NCI-H1417 treated with DMSO at 0.1 percent for 48 hours (cell line): ENCODE measurements at places on chromosomes 3 and 15.

GRCh38 chr15:68154923-68155559 lies 50.1 kb downstream of the CALML4 start:
- peak; percentile 29 for DNase-seq

GRCh38 chr3:26428992-26429391 lies 193.6 kb upstream of the LRRC3B start:
- DNase-seq = no peak

DNA sequence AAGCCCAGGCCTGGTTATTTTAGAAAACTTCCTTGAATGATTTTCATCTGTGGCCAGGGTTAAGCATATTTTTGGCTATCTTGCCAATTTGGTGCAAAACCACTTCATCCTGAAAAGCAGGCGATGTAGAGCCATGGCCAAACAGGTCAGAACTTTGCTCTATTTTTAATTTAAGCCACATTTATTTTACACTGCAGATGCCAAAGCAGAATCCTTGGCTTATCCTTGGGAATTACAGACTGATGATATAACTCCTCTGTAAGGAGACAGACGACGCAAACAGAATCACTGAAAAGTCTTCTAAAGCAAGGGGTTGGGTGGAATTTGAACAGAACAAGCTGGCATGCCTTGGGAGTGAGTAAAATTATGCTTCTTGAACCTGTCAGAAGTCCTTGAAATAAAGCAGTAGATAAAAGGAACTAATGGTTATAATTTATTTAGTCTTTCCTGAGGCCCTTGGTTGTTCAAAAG lies 121.9 kb downstream of the CHST2 start:
- no peak for DNase-seq

- no peak for DNase-seq
These were observed 375 bp upstream of the MYZAP start for GRCh38 chr15:57591237-57591821.

DNA sequence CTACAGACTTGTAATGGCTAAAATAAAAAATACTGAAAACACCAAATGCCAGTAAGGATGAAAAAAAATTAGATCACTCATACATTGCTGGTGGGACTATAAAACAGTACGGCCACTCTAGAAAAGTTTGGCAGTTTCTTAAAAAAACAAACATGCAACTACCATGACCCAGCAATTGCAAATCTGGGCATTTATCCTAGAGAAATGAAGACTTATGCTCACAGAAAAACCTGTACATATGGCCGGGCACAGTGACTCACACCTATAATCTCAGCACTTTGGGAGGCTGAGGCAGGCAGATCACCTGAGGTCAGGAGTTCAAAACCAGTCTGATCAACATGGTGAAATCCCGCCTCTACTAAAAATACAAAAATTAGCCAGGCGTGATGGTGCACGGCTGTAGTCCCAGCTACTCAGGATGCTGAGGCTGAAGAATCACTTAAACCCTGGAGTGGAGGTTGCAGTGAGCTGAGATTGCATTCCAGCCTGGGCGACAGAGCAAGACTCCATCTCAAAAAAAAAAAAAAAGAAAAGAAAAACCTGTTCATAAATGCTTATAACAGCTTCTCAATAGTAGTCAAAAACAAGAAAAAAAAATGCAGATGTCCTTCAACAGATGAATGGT lies 5.6 kb downstream of the TP53BP1 start:
- DNase-seq = no peak

DNA sequence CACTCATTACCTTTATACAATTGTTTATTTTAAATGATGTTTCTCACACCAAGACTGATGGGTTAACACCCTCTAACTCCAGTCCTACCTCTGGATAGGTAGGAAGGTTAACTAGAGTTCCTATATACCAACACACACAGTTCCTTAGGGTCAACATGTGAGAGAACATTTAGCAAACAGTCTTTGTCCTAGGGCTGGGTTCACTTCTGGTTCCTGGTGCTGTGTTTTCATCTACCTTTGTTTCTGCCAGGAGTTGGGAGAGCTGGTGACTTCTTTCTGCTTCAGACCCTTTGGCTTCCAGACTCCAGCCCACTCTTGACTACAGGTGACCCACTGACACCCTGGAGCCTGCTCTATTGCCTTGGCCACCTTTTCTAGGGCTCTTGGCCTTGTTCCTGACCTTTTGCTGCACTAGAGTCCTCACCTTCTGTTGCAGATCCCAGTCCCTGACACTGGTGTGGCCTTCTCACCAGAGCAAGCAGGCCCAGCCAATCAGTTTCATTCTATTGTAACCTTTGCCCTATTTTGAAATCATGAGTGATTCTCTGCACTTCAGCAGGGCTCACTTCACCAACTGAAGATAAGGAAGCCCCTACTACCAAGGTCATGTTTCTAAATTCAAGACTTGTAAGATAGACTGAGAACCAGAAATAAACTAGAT lies 50.0 kb upstream of the SECISBP2L start:
- no peak for DNase-seq

GRCh38 chr15:71278989-71279756 lies 163.9 kb downstream of the THSD4 start:
- peak; percentile 32 for DNase-seq

GRCh38 chr3:52792961-52793695 lies 1.5 kb upstream of the ITIH3 start:
- no peak for DNase-seq

DNA sequence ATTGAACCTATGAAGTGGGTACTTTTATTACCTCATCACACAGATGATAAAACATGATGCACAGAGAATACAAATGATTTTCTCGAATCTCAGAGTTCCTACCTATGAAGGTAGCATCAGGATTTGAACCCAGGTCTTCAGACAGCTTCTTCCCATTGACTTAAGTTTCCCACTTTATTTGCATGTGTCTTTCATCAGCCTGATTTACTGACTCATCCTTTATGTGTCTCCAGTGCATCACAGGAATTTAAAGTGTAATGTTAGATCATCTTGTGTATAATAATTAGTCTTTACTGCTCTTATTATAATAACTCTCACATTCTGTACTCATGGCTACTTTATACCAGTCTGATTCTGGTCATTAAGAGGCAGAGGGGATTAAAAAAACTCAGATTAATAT lies 449.4 kb upstream of the SUCLG2 start:
- no peak for DNase-seq

DNA sequence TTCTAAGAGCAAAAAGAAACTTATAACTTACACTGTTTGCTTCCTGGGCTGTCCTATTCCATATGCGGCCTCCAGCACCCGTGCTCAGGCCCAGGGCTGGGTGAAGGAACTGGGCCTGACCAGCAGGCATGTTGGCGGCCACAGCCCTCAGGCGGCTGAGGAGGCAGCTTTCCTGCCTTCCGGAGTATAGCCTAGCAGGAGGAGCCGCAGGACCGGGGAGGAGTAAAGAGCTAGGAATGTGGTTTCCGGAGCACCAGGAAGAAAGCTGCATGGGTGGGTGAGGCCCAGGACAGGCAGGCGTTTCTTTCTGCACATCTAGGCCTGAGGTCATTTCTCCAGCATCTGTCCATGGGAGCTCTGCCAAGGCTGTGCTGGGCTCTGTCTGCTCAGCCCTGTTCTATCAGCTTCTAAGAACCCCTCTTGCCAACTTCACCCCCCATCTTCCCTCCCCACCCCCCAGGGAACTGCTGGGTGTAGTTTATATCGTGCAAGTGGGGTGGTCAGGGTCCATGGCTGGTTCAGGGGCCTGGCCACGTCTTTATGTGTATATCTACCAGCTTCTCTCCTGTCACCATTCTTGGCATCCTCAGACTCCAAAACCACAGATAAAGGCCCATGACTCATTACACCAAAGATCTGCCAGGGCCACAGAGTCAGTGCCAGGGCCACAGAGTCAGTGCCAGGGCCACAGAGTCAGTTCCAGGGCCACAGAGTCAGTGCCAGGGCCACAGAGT lies 7.8 kb upstream of the KIF7 start:
- DNase-seq = no peak

- no peak for DNase-seq
These were observed 22.1 kb upstream of the TJP1 start for GRCh38 chr15:29844290-29844903.

- DNase-seq = no peak
These were observed 84.4 kb downstream of the BDH1 start for GRCh38 chr3:197471221-197472010.

DNA sequence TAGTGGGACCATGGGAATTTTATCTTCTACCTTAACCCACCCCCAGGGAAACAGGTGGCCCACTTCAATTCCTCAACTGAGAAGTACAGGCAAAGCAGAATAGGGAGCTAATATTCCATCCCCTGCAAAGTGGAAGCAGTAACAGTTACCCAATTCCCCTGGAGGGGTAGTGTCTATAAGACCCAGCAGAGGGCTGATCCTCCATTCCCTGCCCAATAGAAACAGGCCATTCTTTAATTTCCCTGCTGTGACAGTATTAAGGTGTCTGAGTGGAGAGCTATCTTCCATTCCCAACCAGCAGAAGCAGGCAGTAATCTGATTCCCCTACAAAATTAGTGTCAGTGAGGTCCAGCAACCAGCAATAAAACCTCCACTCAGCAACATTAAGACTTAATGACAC lies 219.8 kb downstream of the ULK4 start:
- no peak for DNase-seq

GRCh38 chr3:128991355-128991895 lies 2.5 kb downstream of the CFAP92 start:
- DNase-seq = no peak

DNA sequence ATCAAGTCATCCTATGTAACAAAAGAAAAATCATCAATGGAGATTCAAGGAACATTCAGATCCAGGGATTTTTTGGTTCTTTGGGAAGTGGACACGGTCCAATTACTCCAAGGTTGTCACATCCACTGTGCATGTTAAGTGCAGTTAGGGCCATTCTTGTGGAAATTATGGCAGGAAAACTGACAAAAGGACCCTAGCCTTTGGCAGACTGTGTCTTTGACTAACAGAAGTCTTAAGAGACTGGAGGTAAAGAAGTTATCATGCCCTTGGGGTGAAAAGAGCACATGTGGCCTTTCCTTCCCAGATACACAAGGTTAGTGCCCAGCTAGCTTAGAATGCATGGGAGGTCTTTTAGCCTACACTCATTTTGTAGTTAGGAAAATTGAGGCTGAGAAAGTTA lies 74.9 kb downstream of the MB21D2 start:
- no peak for DNase-seq

- no peak for DNase-seq
These were observed 12.4 kb downstream of the THRB start for GRCh38 chr3:24482096-24482705.

DNA sequence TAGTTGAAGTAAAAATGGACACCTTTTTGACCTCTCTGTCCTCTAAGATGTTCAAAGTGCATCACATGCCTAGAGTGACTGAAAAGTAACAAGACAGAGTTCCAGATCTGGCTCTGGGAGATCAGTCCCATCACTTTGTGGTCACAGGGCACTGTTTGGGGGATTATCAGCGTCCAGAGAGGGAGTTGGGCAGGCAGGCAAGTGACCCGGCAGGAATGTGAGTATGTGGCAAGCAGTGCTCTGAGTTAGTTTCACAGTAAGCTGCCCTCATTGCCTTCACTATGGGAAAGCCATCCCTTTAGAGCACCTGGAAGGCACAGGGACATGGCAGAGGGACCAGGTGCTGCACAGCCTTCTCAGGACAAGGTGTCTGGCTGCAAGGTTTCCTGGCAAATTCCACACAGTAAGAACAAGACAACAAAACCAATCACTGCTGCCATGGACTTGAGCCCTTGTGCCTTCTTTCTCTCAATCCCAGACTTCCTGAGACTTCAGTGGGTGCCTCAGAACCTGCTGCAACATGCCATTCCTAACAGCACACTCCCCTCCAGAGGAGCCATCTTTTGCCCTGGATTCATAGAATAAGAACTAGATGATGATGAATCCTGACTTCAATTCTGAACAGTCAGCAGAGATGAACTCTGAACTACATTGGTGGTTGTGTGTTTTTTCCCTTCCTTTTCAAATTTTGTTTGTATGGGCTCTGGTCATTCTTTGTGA lies 55.2 kb downstream of the TIPARP start:
- DNase-seq = no peak

GRCh38 chr3:82353306-82354171 lies 592.1 kb upstream of the GBE1 start:
- DNase-seq = no peak

DNA sequence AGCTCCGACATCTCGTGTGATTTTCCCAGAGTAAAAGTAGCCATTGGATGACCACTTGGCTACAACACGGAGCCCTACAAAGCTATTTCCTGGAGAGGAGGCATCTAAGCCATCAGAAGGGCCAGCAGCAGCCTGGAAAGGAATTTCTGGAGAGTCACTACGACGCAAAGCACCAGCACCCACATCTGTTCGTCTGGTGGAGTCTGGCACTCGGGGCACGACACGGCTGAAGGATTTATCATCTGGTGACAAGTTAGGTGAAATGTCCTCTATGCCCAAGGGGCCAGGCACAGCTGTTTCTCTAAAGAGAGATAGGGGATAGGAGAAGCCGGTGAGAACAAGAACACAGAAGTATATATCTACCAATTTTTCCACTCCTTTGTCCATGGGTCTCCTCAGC lies 49.5 kb downstream of the TUBGCP4 start:
- DNase-seq = no peak

DNA sequence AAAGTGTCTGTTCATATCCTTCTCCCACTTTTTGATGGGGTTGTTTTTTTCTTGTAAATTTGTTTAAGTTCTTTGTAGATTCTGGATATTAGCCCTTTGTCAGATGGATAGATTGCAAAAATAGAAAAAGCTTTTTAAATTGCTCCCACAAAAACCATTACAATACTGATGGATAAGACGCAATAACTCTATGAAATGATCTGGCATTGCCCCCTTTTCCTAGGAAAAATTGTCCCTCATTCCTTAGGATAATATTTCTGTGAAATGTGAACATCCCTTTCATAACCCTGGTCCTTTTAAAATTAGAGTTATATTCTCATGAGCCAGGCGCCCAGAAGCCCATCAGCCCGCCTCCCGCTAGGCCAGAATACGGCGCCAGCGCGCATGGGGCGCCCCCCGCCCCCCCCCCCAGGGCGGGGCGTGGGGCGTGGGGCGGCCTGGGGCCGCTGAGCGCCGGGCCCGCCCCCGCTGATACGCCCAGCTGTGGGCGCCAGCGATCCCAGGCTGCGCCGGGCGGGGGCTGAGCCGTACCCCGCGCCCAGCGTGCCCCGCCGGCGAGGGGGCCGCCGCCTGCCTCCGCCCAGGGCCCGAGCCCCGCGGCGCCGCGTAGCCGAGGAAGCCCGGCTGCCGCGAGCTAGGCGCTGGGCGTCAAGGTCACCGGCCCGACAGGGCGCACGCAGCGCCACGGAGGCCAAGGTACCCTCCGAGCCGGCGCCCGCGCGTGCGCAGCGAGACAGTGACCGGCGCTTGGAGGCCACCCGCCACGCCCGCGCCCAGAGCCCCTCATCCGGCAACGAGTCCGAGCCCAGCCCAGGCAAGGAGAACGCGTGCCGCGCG lies 11.1 kb upstream of the ROPN1B start:
- DNase-seq = no peak

GRCh38 chr15:74174219-74174957 lies 878 bp downstream of the ISLR start:
- no peak for DNase-seq

- no peak for DNase-seq
These were observed 24.9 kb upstream of the TPRG1 start for GRCh38 chr3:189146848-189147247.

- DNase-seq = no peak
These were observed 165.2 kb downstream of the PGPEP1L start for GRCh38 chr15:98842192-98842972.

- no peak for DNase-seq
These were observed 14.8 kb upstream of the UBE2Q2 start for GRCh38 chr15:75828429-75828828.
